ENCODE measurements at places on chromosomes 13 and 19.

DNA sequence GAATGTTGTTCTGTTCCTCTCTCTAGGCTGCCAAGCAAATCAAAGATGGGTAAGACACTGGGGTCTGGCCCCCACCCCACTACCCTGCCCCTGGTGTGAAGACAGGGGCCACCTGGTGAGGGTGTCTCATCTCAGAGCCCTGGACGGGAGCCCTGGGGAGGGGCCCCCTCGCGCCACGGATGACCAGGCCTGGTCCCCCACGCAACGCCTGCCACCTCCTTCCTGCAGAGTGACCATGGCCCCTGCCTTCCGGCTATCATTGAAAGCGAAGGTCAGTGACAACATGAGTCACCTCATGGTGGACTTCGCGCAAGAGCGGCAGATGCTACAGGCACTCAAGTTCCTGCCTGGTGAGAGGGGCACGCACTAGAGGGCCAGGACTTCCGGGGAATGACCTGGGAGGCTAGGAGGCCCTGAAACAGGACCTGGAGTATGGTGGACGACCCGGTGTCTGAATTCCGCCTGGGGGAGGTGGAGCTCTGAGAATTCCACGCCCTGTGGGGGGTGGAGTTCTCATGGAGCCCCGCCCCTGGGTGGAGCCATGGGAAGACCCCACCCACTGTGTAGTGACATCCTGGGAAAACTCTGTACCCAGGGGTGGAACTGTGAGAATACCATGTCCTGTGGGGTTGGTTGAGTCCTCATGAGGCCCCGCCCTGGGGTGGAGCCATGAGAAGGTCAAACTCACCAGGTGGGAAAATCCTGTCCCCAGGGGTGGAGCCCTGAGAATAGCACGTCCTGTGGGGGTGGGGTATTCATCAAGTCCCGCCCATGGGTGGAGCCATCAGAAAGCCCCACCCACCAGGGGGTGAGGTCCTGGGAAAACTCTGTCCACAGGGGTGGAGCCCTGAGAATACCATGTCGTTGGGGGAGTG lies 6.1 kb downstream of the FSD1 start:
- DNase-seq: no peak

DNA sequence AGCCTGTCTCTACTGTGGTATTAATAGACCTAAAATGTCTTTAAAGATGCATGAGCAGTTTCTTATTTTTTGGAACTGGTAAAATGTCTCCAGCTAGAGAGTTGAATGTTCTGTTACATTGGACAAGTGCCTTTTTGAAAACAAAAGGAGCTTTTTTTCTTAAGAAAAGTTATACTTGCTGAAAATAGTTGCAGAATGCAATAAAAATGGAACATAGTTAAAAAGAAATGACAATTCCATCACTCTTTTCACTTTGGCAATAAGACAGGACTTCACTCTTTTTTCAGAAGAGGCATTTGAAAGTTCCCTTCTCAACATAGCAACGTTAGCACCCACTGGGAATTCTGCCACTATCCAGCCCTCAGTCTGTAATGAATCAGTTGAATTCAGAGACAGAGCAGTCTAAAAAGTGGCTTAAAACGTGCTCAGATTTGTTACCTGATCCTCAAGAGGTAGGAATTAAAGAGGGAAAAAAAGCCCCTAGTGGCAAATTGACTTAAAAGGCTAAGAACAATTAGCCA lies 10.1 kb downstream of the RGCC start:
- DNase-seq: peak; percentile 14

GRCh38 chr19:39078436-39079200 lies 5.5 kb upstream of the ACP7 start:
- no peak for DNase-seq

- DNase-seq: no peak
Observed at GRCh38 chr13:64755961-64756360, 2474.2 kb downstream of the PCDH9 start.

GRCh38 chr13:96216543-96216942 lies 126.6 kb downstream of the HS6ST3 start:
- no peak for DNase-seq

DNA sequence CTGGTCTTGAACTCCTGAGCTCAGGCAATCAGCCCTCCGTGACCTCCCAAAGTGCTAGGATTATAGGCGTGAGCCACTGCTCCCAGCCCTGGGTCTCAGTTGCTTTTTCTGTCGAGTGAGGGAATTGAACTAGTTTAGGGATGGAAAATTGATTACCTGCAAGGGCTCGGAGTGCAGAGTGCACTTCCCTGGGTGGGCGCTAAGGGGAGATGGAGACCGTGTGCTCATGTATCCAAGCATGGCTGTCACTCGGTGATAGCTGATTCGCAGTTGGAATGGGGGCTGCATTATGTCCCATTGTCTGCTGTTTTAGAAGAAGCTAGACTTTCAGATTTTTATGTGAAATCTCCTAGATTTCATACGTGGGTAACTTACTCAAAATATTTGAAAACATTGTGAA lies 139.9 kb upstream of the RFC3 start:
- no peak for DNase-seq

DNA sequence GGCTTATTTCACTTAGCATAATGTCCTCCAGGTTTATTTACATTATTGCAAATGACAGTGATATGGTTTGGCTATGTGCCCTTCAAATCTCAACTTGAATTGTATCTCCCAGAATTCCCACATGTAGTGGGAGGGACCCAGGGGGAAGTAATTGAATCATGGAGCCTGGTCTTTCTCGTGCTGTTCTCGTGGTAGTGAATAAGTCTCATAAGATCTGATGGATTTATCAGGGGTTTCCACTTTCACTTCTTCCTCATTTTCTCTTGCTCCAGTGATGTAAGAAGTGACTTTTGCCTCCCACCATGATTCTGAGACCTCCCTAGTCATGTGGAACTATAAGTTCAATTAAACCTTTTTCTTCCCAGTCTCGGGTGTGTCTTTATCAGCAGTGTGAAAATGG lies 109.6 kb downstream of the VWA8 start:
- DNase-seq: no peak

DNA sequence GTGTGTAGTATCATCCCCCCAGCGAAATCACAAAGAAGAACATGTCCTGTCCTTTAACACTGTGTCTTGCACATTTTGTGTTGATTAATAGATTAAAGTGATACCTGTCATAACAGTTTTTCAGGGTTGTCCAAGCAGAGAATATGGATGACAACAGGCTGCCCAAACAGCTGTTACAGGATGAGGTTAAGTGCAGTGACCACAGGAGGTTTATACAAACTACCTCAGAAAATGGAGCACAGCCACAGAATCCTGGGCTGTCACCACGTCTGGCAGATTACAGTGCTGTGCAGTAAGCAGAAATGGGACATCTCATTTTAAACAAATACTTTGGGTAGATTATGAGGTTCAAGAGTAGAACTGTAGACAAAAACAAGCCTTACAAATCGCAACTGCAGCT lies 575.6 kb downstream of the DCT start:
- DNase-seq: no peak

DNA sequence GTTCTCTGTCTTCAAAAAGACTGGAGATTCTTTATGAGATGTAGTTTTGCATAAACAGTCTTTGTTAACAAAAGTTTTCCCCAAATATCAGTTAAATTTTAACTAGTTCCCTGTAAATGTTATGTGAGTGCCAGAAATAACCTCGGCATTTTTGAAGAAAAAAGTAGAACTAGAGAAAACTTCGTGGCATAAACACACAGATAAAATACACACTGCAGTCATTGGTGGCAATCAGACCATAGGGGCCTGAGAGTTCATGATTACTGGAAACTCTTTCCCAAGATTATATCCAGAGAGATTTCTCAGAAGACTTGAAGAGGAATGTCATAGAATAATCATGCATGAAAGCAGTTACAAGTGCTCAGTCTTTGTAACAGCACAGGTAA lies 190.0 kb downstream of the MZT1 start:
- DNase-seq: no peak

- DNase-seq: no peak
Observed at GRCh38 chr13:111392486-111392885, 72.0 kb downstream of the TEX29 start.

GRCh38 chr19:50380751-50381151 lies 3.4 kb upstream of the POLD1 start:
- no peak for DNase-seq

- DNase-seq: no peak
Observed at GRCh38 chr13:24625870-24626849, 54.0 kb upstream of the ATP12A start.

- DNase-seq: no peak
Observed at GRCh38 chr13:77437267-77437666, 98.2 kb upstream of the SCEL start.

DNA sequence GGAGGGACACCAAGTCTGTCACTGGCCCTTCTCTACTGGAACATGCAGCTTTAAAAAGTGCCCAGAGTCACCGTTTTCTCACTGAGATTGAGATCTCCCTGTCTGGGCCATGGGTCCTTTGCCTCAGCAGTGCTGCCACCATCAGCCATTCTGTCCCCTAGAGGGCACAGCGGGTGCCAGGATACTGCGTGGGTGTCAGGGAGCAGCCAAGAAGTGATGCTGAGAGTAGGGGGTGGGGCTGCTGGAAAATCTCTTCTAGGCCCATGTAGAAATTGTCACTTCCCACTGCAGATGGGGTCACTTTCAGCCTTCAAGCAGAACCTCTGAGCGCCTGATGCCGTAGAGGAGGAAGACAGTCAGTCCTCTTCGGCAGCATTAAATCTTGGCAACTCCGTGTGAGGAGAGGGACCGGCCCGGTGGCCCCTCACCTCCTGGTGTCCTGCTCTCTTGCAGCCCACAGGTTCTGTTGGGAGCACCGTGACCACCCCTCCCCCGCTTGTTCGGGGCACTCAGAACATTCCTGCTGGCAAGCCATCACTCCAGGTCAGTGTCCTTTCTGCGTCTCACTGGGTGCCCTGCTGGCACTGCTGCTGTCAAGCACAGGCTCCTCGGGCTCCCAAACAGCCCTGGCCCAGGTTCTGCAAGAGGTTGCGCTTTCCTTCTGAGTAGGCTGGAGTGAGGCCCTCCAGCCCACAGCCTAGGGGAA lies 21.4 kb downstream of the TSSK6 start:
- DNase-seq: peak; percentile 44

GRCh38 chr19:3945838-3946237 lies 13.0 kb downstream of the NMRK2 start:
- DNase-seq: no peak

- DNase-seq: no peak
Observed at GRCh38 chr19:41330946-41331678, 21.1 kb downstream of the CCDC97 start.

DNA sequence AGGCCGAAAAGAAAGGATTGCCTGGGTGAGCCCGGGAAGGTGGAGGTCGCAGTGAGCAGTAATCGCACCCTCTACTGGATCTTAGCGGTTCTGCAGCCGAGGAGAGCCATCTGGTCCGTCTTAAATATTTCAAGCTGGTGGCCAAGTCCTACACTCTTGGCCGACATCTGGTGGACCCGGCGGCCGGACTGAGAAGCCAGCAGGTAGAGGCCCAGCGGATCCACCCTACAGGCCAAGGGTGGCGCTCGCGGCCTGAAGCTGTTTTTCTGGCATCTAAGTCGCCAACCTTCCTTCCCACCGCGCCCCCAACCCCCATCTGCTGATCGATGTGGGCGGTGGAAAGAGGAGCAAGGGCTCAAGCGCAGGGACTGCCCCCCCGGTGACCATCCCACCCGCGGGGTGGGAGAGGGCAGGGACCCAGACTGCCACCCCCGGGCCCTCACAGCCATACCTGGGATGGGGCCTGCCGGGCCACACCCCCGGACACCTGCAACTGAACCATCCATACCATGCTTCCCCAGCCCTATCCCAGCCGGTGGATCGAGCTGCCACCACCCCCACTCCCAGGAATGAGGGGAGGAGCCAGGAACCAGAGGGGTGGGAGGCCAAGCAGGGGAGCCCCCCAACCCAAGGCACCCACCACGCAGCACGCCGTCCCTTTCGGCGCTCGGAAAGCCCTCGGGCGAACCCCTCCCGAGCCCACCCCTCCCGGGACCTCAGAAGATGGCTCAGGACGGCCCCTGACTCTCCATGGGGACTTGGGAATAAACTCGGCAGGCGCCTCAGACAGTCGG lies 46.3 kb upstream of the ZNF730 start:
- DNase-seq: no peak

GRCh38 chr19:52273301-52273700 lies 3.9 kb downstream of the ZNF766 start:
- no peak for DNase-seq

GRCh38 chr19:11574689-11575088 lies 2.8 kb downstream of the ACP5 start:
- DNase-seq: no peak

DNA sequence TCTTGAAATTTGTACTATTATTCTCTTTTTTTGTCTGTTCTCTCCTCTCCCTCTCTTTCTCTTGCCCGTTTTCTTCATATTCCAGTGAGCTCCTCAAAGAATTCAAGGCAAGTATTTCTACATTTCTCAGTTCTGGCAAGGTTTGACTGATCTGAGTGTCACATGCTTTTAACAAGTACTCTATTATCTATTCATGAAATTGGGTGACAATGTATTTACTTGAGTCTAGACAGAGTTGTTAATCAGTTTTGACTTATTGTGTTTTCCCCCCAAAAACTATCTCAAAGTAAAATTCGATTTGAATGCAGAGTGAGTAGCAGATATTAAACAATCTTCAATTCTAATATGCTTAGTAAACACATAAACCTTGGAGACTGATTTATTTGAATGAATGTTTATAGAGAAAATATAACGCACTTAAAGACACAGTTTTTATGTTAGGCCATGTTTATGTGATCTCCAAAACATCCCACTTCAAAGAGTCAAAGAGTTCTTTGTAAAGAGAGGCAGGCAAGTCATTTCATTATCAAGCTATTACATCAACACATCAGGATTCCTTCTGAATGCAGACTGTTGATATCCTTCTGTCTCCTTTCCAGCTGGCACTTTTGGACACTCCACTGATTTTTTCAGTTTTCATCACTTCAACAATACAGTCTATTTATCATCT lies 166.6 kb downstream of the SLITRK6 start:
- no peak for DNase-seq

DNA sequence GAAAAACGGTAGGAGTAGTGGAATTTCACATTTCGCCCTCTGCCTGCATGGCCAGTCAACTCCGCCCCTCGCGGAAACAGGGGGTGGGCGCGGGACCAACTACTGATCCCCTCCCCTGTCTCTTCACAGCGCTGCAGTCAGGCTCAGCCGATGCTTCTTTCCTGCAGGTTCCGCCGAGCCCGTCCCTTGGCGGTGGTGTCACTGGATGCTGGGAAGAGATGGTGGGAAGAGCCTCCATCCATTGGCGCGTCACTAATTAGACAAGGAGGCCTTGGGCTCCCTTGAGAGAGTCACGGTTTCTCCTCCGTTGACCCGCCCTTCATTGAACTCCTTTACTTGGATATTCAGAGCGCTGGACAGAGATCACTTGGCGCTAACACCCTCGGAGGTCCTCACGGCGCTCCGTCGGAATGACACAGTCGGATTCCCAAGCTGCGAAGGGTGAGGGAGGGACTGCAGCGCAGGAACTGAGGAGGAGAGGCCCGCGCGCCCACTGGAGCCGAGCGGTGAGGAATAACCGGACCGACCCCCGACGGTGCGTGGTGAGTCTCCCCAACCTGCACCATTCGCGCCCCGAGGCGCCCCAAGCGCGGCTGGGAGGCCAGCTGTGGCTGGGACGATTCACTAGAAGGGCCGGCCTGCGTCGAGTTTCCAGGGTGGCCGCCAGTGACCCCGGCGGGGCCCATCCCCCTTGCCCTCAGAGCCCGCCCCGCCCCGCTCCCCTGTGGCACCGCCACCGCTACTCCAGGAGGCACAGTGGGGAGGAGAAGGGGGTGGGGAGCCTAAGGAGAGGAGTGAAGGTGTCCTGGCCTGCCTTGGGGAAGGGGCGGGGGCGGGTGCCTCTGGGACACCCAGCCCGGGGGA lies 11.2 kb upstream of the CEACAM21 start:
- no peak for DNase-seq

GRCh38 chr19:45178262-45179071 lies at the start of gene BLOC1S3:
Gene BLOC1S3, plus strand, starts transcription at chr19:45178784. Its CDS starts 513 bp downstream, at chr19:45179297.
- DNase-seq: peak; percentile 100
